ENCODE measurements at places on chromosomes 6 and 20.

DNA sequence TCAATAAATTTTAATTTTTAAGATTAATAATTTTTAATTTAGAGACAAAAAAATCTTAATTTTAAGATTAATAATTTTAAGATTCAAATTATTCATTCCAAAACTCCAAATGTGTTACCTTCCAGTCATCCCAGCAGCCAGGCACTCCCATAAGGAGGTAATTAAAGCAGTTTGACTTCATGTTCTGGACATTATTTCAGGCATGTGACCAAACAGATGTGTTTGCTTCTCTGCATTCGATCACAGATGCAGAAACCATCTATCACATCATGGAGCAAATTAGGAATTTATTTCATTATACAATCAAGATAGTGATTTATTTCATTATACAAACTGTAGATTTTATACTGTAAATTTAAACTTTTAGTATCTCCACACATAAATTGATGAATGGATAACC is 150.3 kb downstream of the AKAP7 start:
- no peak for DNase-seq

DNA sequence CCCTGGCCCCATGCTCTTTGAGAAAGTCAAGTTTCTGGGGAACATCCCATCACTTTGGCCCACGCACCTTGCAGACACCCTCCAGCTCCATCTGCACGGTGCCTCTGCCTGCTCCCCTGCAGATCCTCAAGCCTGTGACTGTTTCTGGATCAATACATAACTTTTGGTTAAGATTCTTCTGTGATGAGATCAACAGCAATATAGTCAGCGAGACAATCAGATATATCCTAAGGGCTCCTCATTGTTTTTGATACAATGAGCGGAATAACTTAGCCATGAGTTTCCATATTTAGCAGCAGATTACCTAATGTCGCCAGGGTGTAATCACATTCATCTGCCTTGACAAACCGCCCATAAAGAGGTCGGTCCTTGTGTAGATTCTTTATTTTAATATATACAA is 109.3 kb upstream of the MTHFD1L start:
- DNase-seq = no peak

- no peak for DNase-seq
Observed at GRCh38 chr6:36820700-36821580, 18.3 kb downstream of the CPNE5 start.

GRCh38 chr6:133408132-133408531 is 167.0 kb downstream of the EYA4 start:
- no peak for DNase-seq

DNA sequence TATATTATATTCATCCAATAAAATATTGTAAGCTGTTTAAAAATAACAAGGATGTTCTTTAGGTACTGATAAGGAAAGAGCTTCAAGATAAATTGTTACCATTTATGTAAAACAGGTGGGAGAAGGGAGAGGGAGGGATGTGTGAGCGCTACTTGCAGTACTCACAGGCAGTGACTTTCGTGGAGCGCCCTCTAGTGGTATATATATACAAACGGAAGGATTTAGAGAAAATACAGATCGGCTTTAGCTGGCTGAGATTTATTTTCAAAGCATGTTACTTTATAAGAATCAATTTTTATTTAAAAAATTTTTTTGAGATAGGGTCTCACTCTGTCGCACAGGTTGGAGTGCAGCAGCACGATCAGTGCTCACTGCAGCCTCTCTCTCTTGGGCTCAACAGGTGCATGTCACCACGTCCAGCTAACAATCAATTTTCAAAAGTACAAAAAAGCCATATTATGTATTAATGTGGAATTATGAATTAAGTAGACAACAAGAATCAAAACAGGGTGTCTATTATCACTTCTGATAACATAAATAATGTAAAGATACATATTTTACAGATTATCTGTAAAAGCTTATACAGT is 3.3 kb upstream of the MOG start:
- DNase-seq = peak; percentile 23

- DNase-seq = no peak
Observed at GRCh38 chr6:106849120-106849519, 125.4 kb downstream of the CD24 start.

GRCh38 chr6:138025528-138025978 is 81.7 kb downstream of the PERP start:
- no peak for DNase-seq

DNA sequence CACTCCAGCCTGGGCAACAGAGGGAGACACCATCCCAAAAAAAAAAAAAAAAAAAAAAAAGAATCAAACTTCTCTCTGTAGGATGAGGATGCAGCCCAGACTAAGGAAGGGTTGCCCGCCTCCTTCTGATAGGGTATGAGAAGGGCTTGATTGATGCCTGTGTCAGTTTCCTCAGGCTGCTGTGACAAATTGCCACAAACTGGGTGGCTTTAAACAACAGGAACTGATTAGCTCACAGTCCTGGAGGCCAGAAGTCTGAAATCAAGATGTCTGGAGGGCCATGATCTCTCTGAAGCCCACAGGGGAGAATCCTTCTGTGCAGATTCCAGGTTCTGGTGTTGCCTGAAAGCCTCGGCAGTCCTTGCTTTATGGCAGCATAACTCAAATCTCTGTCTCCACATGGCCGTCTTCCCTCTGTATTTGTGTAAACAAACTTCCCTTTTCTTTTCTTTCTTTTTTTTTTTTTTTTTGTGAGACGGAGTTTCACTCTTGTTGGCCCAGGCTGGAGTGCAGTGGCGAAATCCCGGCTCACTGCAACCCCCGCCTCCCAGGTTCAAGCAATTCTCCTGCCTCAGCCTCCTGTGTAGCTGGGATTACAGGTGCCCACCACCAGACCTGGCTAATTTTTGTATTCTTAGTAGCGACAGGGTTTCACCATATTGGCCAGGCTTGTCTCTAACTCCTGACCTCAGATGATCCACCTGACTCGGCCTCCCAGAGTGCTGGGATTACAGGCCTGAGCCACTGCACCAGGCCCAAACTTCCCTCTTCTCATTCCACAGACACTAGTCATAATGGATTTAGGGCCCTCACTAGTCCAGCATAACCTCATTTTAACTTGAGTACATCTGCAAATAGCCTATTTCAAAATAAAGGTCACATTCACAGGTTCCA is 11.2 kb upstream of the CDK19 start:
- DNase-seq = no peak

GRCh38 chr6:1606780-1607515 is 2.8 kb upstream of the FOXC1 start:
- no peak for DNase-seq

- no peak for DNase-seq
Observed at GRCh38 chr6:115717062-115717461, 343.6 kb downstream of the FRK start.

DNA sequence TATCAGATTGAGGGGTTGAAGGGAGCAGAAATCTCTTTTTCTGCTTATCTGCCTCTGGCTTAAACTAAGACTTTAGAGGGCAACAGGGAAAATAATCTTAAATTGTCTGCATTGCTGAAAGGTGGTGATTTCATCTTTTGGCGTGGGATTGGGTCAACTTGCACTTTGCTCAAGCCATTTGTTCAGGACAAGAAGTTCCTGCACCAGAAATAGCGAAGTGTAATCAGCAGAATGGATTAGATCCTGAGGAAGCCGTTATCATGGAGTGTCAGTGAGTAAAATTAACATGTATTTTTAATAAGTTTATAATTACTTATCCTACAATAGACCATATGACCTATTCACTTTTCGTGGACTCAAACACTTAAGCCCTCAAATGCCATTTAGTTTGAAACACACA is 249.3 kb downstream of the CD83 start:
- DNase-seq = no peak

DNA sequence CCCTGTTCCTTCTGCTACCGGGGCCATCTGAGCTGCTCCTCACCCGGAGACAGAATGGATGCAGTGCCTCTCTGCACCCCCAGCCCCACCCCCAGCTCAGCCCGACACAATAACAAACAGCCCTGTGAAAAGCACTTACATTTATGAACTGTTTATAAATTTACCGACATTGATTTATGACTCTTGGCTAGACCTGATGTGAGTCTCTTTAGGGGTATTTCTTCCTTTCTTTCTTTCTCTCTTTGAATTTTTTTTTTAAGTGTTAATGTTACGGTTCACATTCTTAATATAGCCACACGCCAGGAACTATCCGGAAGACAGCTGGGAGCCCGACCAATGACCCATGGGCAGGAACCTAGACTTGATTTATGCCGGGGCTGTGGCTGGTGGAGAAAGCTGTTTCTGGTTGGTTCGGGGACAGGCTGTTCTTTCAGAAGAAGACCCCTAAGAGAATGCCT is 266.3 kb downstream of the CDC5L start:
- no peak for DNase-seq

DNA sequence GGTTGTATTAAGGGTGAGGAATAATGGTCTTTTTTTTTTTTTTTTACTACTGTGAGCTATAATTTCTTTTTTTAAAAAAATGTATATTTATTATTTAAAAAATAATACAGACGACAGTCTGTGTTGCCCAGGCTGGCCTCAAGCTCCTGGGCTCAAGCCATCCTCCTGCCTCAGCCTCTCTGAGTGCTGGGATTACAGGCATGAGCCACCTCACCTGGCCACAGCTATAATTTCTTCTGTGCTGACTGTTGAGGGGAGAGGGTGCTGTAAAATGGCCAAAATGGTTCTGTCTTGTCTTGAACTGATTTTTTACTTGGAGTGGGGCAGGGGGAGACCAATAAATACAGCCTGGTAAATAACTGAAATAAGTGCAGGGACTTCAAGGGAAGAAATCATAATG is 3.6 kb downstream of the SRSF3 start:
- no peak for DNase-seq

- DNase-seq = no peak
Observed at GRCh38 chr6:81003894-81004293, 748.6 kb downstream of the TENT5A start.

GRCh38 chr20:47740862-47741184 is 44.5 kb downstream of the SULF2 start:
- DNase-seq = no peak

DNA sequence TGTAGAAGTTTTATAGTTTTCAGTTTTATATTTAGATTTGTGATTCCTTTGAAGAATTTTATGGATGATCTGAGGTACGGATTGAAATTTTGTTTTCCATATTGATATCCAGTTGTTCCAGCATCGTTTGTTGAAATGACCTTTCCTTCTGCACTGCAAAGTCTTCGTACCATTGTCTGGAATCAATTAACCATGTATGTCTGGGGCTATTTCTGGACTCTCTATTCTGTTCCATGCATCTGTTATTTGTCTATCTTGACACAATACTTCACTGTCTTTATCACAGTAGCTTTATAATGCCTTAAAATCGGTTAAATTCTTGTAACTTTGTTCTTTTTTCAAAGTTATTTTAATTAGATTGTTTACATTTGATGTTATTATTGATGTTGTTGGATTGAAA is 154.9 kb downstream of the FARS2 start:
- DNase-seq = no peak

- peak; percentile 36 for DNase-seq
Observed at GRCh38 chr20:34708621-34709043, 4.5 kb downstream of the TP53INP2 start.

DNA sequence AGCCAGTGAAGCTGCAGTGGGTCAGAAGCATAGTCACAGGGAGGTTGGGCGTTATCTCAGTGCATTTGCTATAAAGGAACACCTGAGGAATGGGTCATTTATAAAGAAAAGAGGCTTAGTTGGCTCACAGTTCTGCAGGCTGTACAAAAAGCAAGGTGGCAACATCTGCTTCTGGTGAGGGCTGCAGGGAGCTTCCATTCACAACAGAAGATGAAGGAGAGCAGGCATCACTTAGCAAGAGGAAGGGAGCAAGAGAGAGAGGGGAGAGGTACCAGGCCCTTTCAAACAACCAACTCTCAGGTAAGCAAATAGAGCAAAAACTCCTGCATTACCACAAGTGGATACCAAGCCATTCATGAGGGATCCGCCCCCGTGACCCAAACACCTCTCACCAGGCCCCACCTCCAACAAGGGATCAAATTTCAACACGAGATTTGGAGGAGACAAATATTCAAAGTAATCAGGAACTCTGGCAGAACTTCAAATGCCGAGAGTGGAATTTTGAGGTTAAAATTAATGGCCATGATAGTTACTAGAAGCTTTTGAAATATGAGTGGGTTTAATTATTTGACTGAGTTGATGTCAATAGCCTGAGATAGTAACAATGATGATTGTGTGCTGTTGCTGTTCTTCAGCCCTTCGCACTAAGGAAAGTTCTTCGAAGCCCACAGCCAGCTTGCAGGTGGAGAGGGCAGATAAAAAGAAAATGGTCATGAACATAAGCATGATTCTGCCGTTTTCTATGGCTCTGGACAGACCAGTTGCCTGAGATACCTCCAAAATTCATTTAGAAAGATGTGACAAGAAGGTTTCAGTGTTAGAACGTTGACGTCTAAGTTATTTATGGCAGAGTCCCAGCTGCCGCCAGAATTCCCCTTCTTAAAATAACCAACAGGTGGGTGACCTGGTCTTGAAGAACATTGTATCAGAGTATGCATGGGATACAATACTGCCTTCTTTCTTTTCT is 55.3 kb upstream of the ADTRP start:
- no peak for DNase-seq

GRCh38 chr20:39993742-39994141 is 695.3 kb downstream of the MAFB start:
- DNase-seq = no peak

- peak; percentile 4 for DNase-seq
Observed at GRCh38 chr6:122609881-122610689, at the start of gene PKIB. PKIB (plus strand) TSS chr6:122610405; CDS start chr6:122717795, 107,390 bp downstream.

- no peak for DNase-seq
Observed at GRCh38 chr6:46819561-46819960, 26.4 kb downstream of the MEP1A start.

DNA sequence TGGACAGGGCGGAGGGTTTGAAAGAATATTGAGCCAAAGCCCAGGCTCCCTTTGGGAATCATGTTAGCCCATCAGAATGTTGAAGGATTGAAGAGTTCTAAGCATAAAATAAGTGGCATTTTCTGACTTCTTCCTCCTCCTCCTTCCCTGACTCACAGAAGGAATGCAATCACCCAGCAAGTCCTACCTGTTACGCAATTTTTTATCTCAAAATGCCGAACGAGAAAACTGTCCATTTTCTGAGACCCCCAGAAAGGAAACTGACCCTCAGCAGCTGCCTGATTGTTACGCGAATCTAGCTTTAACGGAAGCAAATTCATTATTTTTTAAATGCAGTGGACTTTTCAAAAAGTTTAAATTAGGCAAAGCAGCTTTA is 4.7 kb upstream of the DNAJC5 start:
- DNase-seq = no peak

GRCh38 chr6:31402324-31403282 is 792 bp upstream of the MICA start:
- peak; percentile 12 for DNase-seq

GRCh38 chr6:7865781-7866180 is 44.8 kb downstream of the TXNDC5 start:
- no peak for DNase-seq
